Cardiac muscle cell (in vitro differentiated cells and primary cell): ENCODE measurements at places on chromosomes 4 and X.
A peak's percentile ranks its signal among the peaks of the same experiment; 100 is the strongest.

GRCh38 chr4:23981328-23981727 lies 91.5 kb upstream of the PPARGC1A start:
- no peak for DNase-seq

- no peak for DNase-seq
These were observed 5.3 kb upstream of the OPHN1 start for GRCh38 chrX:68438575-68438974.

DNA sequence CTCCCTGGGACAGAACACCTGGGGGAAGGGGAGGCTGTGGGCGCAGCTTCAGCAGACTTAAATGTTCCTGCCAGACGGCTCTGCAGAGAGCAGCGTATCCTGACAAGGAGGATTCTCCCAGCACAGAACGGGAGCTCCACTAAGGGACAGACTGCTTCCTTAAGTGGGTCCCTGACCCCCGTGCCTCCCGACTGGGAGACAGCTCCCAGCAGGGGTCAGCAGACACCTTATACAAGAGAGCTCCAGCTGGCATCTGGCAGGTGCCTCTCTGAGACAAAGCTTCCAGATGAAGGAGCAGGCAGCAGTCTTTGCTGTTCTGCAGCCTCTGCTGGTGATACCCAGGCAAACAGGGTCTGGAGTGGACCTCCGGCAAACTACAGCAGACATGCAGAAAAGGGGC lies 44.5 kb upstream of the FAAH2 start:
- no peak for DNase-seq

GRCh38 chrX:13005661-13006473 lies 31.0 kb downstream of the TMSB4X start:
- no peak for DNase-seq

DNA sequence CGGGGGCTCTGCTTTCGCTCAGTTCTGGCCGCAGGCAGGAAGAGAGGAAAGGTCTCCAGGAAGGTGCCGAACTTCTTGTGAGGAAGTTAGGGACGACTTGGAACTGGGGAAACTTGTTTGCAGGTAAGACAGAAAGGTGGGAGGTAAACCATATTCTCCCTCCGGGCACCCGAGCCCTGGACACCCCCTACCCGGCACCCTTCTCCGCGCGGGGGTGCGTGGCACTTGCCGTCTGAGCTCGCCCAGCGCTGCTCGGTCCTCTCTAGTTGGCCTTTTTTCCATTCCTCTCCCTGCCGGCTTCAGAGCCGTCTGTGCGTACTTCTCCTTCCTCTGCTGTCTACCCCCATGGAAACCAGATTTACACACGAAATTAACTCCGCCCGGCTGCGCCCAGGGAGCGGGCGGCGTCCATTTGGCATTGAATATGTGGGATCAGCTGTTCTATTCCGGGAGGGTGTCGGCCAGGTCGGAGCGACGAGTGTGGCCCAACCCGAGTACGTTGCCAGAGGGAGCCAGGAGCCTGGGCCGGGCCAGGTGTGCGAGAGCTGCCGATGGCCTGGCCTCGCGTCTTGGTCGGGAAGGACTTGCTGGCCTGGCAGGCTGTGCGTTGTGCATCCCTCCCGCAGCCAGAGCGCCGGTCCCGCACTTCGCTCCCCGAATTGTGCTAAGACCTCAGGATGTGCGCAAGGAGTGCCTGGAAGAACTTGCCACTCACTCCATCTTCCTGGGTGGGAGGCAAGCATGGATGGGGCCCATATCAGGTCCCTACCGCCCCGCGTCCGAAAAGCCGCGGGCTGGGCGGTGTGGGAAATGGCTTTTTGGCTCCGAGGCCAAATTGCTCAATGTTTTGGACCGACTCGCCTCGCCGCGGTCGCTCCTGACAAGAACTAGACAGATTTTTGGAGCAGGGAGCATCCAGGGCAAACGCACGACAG lies 1.7 kb downstream of the PDGFRA start:
- DNase-seq, result peak; percentile 49

DNA sequence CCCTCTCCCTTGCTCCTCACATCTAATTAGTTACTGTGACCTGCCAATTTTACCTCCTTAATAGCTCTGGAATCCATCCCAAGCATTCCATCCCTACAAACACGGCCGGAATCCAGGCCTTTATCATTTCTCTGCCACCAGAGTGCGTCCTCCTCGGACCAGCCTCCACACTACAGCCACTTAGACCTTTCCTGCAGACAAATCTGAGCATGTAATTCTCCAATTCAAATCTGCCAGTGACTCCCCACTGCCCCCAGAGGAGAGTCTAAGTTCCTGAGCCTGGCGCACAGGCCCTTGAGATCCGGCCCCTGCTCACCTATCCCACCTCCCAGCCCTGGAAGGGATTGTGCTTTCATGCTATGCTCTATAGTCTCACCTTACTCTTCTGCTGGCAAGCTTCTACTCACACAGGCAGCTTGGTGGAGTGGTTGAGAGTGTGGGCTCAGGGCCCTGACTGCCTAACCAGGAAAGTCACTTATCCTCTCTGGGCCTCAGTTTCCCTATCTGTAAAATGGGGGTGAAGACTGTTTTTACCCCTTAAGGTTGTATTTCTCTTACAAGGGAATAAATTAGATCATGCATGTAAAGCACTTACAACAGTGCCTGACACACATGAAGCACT lies 31.2 kb downstream of the PJA1 start:
- peak; percentile 84 for DNase-seq

DNA sequence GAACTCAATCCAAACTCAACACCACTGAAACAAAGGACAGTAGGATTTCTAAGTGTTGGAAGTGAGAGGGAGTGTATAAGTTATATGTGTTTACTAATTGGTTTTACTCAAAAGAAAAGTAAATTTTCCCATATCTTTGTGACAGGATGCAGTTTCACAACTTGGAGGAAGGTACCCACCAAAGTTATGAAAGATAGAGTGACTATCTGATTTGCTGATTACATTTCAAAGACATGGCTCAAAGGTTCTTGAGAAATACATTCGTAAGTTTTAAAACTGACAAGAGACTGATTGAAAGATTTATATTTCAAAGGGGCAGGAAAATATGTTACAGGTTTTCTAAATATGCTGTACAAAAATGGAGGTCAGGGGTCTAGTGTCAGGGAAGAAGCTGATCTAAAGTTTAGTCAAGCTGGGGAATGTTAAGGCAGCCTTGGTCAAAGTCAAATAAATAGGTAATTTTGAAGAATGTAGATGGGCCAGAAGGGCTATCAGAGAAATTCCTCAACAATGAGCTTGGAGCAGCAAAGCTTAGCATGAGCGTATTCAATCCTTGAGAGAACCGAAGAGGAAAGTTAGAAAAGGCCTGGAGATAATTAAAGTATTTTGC lies 9.7 kb upstream of the COMMD8 start:
- no peak for DNase-seq

DNA sequence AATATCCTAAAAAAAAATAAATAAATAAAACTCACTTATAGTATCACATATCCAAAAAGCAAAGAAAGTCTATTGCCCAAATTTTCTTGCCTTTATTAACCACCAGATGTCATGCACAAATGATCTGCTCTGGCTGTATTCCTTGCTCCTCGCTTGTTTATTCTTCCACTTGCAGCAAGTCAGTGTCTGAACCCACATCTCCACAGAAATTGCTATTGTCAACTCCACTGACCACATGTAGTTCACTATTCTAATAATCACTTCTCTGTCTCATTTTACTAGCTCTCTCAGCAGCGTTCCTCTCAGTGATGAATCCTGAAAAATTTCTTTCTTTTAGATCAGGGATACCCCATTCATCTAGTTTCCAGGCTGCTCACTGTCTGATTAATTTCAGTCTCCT lies 29.3 kb upstream of the CXXC4 start:
- DNase-seq, result no peak

- DNase-seq, result no peak
These were observed 7.9 kb downstream of the RHOH start for GRCh38 chr4:40204507-40205258.

DNA sequence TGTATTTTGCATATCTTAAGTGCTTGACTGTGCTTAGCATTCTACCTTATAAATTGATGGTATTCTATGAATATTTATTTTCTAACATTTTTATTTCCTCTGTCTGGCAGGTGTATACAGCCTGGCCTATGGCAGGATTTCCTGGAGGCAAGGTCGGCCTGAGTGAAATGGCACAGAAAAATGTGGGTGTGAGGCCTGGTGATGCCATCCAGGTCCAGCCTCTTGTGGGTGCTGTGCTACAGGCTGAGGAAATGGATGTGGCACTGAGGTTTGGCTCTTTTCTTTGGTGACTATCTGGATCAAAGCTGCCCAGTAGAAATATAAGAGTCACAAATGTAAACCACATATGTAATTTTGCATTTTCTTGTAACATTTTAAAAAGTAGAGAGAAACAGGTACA lies 6.5 kb upstream of the NUDT6 start:
- DNase-seq, result no peak

DNA sequence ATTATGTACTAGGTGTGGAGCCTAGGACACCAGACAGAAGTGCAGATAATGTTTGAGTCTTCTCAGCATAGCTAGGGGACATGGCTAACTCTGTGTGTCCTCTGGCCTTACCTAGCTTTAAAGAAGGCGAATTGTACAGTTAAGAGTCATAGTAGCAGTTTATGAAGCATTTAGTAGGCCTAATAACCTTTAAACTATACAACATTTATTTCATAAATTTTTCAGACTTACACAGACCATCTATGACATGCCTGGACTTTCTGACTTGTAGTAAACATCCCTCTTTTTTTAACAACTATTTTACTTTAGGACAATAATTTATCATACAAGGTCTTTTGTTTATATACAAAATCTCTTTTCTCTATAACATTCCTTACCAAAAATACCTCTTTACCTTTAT lies 37.4 kb downstream of the ETNPPL start:
- no peak for DNase-seq

DNA sequence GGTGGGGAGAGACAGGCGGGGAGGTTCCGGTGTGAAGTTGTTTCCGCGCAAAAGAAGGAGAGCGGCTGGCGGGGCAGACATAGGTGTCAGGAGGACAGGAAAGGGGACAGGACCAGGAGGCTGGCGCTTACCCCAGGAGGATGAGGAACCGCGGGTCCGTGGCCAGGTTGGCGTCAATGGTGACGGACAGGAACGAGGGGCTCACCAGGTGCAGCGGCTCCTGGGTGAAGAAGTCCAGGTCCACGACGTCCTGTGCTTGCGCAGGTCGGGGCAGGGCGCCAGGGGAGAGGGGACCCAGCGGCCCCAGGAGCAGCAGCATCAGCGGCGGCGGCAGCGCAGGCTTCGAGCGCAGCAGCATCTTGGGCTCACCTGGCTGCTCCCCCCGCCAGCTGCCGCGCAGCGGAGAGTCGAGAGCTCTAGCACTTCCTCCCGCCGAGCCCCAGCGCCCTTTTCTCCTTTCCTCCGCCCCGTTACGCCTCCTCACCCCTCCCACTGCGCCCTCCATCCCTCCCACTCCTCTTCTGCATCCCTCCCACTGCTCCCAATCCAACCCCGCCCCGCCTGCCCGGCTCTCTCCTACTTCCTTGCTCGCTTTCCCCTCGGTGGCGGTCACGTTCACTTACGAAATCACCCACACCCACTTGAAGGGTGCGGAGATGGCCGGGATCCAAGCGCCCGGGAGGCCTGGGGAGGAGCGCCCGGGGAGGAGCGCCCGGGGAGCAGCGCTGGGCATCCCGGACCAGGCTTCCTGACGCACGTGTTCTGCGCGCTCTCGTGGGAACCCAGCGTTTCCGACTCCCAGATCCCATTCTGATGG lies at the start of gene HPSE:
Gene HPSE, minus strand, starts transcription at position 424 of the 817 bp plus-strand sequence. Its CDS starts 66 bp downstream, at position 358.
- peak; percentile 91 for DNase-seq

- DNase-seq, result no peak
These were observed 53.0 kb downstream of the MSN start for GRCh38 chrX:65720381-65720964.

GRCh38 chr4:144655491-144655890 lies 9.5 kb downstream of the HHIP start:
- no peak for DNase-seq

DNA sequence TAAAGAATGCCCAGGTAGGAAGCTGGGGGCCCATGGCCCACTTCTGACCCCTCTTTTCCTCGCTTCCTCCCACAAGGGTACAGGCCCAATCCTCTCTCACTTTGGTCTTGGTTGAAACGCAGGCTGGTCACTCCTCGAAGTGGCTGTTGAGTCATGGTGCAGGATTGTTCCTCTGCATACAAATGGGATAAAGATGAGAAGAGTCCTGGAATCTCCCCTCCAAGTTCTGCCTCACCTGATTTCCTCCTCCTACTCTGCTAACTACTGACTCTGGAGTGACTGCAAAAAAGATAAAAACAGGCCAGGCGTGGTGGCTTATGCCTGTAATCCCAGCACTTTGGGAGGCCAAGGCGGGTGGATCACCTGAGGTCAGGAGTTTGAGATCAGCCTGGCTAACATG lies 1.7 kb downstream of the WDR45 start:
- no peak for DNase-seq

DNA sequence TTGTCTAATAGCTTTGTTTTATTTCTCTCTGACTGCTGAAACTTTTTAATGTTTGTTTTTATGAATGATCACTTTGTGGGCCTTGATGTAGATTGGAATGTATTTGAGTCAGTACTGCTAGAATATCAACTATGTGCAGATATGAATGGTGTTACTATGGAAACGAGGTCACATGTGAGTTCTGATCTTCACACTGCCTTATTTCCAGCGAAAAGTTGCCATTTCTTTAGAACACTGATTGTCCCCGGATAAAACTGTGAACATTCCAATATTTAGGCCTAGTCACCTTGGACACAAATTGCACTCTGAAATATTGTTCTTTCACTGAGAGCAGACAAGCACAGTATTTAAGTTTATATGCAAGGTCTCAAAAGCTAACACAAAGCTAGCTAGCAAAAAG lies 27.2 kb upstream of the MAGED1 start:
- DNase-seq, result no peak

GRCh38 chr4:7763788-7764187 lies 175.9 kb downstream of the AFAP1 start:
- DNase-seq, result no peak

GRCh38 chr4:182679533-182679932 lies 237.7 kb downstream of the DCTD start:
- DNase-seq, result peak; percentile 8

- no peak for DNase-seq
These were observed 78.1 kb upstream of the FSTL5 start for GRCh38 chr4:162241857-162242256.

DNA sequence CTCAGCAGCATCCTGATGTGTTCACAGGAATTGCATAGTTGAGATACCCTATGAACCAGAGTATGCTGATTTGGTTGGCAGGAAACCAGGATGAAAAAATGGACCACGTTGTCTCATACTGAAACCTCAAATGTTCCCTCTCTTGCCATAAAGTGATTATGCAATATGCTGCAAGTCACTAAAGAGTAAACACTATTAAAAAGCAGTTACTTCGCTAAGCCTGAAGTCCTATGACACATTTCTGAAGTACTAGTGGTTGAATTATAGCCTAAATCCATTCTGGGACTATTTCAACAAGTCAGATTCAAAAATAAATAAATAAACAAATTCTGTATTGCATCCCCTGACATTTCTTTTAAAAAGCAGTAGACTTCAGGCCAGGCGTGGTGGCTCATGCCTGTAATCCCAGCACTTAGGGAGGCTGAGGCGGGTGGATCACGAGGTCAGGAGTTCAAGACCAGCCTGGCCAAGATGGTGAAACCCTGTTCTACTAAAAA lies 106.0 kb upstream of the NAP1L5 start:
- no peak for DNase-seq

DNA sequence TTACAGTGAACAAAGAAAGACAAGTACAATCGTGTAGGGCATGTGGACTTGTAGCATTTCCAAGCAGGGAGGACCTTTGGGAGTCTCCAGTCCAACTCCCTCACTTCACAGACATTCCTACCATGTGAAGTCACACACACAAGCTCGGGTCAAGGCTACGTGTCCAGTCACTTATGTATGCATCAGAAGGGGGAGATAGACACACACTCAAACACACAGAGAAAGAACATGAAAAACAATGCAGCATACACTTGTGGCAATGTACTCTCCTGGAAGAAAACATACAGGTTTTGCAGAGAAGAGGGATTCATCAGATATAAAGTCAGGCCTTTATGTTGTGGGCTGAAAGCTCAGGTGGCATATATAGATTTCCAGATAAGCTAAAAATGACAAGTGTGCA lies 136.1 kb upstream of the MID1 start:
- DNase-seq, result peak; percentile 61
